Caki2 (cell line): ENCODE measurements at places on chromosomes 3 and 15.

GRCh38 chr3:7038394-7038793 is 177.5 kb downstream of the GRM7 start:
- no peak for DNase-seq

DNA sequence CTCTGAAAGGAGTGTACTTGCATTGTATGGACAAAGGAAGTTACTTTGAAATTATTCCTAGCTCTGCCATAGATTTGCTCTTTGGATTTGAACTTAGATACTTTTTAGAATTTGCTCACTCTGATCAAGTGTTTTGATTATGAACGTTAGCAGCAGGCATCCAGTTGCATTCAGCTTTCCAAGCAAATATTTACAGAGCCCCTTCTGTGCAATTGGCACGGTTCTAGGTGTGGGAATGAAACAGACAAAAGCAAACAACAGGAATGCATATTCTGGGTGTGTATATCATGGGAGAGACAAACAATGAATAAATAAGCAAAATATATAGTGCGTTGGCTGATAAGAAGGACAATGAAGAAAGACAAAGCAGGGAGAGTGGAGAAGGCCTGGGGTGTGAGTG is 125.5 kb upstream of the ADAMTS9 start:
- no peak for DNase-seq

- no peak for DNase-seq
These were observed 81.2 kb downstream of the ZNF621 start for GRCh38 chr3:40605960-40606359.

DNA sequence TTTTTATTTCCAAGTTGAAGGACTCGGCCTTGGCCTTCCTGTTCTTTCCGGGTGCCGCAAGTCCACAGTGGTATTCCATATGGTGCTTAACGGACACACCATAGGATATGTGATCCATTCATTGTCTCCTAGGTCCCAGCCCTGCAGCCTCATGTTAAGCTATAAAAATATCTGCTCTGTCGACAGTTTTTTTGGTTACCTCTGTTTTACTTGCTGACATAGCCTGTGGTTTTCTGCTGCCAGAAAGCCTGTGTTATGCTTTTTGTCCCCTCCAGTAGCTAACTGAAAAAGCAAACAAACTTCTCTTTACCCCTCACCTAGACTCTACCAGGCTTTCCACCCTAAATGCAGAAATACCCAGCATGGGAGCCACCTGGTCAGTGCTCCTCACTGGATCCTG is 5.3 kb downstream of the INAFM2 start:
- DNase-seq, result no peak

DNA sequence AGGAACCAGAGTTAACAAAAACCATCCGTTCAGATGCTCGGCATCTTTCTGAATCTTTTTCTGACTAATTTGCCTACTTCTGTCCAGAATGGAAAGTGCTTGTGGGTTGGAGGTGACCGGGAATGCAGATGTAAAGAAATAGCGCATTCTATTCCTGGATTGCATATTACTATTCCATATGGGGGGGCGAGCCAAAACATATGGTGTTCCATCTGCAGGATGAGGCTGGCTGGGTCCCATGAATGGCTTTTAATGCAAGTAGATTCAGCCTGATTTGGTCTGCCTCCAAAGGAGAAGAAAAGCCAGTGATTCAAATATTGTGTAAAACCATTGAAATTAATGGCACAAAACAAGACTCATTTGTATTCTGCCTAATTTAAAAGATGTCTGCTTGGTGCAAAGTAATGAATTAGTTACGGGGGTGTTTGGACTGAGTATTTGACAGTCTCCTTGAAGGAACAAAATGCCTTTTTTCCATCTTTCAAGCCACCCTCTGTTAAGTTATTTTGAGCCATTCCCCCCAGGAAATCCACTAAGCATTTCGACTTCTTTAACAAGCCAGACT is 99.0 kb downstream of the ST8SIA2 start:
- no peak for DNase-seq

GRCh38 chr3:187810021-187810446 is 64.8 kb upstream of the BCL6 start:
- no peak for DNase-seq

GRCh38 chr3:127784283-127784682 is 38.0 kb downstream of the MGLL start:
- DNase-seq, result no peak

DNA sequence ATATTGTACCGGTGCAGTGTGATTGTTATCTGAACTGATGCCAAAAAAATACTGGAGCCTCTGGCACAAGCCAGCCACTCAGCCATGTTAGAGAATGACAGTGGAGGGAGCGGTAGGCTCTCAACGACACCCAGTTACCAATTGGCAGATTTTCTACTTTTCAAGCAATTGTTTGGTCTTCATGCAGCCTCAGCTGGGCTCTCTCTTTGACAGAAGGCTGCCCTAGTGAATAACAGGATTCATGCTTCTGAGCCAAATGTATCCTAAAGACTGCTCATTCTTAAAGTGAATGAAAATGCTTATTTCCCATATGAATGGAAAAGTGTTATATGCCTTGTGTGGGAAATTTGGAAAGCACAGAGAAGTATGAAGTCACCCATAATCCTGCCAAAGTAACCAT is 261.2 kb upstream of the TRIM42 start:
- no peak for DNase-seq

GRCh38 chr15:60390871-60391501 is 6.8 kb downstream of the ANXA2 start:
- peak; percentile 86 for DNase-seq

DNA sequence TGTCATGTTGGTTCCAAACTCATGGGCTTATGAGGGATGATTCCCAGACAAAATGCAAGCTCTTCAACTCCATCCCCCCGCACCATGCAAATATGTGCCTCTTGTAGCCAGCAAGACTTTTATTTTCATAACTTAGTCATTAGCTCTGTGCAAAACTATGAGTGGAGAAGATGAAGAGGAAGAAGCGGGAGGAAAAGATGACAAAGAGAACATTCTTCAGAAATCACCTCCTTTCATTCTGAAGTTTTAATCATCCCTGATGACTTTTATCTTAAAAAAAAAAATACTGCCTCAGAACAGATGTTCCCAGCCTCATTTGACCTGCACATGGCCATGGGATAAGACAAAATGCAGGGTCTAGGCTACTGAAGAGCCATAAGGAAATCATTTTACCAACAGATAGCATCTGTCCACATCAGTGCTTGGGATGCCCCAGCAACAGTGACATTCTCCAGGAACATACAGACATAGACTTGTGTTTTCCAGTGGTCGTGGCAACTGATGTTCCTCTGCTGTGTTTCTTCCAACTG is 145.5 kb downstream of the WNT5A start:
- DNase-seq, result no peak

- no peak for DNase-seq
These were observed 60.6 kb downstream of the SLC12A8 start for GRCh38 chr3:125151916-125152315.

DNA sequence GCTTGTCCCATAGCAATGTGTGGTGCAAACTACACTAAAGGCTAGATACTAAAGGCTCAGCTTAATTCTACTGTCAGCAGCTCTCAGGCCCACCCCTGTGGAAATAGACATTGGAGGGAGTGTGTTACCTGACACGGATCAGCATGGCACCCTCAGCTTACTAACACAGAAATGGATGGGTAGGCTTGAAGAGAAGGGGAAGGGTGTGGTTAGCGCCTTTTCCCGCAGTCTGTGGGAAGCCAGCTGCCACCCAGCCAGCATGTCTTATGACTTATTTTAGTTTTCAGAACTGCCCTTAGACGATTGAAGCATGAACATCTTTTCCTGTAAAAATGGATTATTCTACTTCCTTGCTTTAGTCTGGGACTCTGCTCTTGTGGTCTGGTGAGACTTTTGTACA is 25.8 kb upstream of the ADPGK start:
- no peak for DNase-seq

GRCh38 chr15:44790656-44791055 is 54.3 kb downstream of the TRIM69 start:
- DNase-seq, result no peak

DNA sequence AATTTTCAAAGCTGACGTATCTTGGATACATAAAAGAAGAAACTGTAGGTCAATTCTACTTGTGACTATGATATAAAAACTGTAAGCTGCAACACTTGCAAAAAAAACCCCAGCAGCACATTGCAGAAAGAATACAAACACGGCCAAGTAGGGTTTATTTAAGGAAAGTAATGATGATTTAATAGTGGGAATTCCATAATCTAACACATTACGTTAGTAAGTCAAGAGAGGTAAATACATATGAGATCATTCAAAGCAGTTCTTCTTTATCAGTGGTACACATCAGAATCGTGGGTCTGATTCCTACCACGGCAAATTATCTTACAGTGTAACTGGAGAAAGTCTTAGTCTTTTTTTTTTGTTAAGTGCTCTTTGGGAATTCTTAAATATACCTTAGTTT is 292.4 kb upstream of the WNT5A start:
- no peak for DNase-seq

DNA sequence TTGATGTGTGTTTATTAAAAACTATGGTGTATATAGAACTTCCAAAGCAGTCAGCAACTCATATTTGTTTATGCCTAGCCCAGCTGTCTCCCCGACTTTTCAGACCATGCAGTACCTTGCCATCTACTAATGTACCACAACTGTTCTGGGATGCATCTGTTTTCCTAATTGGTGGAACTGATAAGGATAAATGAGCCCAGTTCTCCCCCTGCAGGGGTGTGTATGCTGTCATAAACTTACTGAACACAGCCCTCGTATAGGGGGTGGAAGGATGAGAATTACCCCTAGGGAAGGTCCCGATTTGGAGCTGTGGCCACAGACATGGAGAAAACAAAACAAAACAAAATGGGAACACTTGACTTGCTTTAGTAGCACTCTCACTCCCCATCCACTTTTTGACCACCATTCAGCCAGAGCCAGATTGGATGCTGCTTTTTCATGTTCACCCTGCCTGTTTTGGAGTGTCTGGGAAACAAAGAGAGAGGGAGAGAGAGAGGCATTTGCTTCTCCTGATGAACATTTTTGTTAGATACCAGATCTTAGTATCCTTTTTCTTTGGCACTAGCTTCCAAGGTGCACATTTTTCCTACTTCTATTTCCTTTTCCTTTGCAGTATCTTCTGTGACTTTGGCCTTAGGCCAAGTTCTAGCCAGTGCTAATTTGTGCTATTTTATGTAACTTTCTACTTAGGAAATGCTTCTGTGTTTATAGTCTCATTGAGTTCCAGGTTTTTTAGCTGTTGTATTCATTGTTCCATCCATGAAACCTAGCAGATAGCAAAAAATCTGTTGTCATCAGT is 29.1 kb downstream of the CADM2 start:
- DNase-seq, result no peak

DNA sequence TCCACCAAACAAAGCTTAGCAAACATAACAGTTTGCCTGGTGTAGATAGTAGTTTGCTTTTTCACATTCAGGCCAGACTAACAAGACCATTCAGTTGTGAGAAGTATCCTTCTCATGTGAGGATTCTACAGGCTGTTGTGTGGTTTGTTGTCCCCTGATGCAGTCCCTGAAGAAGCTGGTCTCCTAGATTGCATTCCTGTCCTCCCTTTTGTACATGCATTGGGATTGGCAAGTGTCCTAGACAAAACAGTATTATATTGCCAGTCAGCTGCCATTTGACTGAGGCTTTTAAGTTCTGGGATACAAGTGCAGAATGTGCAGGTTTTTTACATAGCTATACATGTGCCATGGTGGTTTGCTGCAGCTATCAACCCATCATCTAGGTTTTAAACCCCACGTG is 362.0 kb upstream of the IL12A start:
- no peak for DNase-seq

GRCh38 chr3:115943579-115943978 is 320.3 kb downstream of the GAP43 start:
- no peak for DNase-seq

DNA sequence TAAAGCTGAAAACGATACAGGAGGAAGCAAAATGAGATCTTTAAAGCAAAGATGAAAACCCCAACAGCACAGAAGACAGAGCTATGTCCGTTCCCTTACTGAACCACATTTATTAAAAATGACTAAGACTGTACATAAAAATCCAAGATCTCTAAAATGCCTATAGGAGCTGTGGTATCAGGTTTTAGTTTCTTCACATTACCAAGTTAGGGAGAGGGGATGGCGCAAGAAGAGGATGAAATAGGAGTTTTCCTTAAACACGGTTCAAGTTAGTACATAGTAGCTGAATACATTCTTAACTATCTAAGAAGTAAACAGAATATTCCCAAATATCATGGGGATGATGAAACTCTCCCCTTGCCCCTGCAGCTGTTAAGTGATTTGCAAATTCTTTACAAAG is 6.3 kb downstream of the EOMES start:
- DNase-seq, result no peak

- DNase-seq, result no peak
These were observed 5.2 kb downstream of the RCCD1 start for GRCh38 chr15:90959894-90960293.

- DNase-seq, result no peak
These were observed 60.7 kb downstream of the CACNA1D start for GRCh38 chr3:53555068-53555588.

GRCh38 chr15:73021139-73021621 is 31.1 kb upstream of the NEO1 start:
- no peak for DNase-seq

DNA sequence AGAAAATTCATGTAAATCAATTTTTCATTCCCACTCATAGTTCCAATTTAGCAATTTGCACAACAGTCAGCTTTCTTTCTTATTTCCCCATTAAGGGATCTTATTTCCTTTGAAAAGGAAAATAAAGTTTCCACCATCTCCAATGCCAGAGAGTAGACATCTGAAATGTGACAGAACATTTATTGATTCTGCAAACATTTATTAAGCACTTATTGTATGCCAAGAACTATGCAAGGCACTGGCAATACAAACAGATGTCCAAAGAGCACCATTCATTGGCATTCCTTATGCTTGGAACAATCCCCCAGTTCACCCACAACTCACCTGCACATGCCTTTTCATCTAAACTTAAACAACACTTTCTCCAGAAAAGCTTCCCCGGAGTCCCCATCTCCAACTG is 2.5 kb upstream of the TFDP2 start:
- no peak for DNase-seq

GRCh38 chr15:60582370-60583036 is 103.6 kb upstream of the ICE2 start:
- no peak for DNase-seq

GRCh38 chr3:13011573-13012220 is 61.5 kb downstream of the IQSEC1 start:
- DNase-seq, result no peak

- DNase-seq, result no peak
These were observed 762.3 kb upstream of the ARPP21 start for GRCh38 chr3:34876997-34877396.

- DNase-seq, result no peak
These were observed 699.5 kb upstream of the NAALADL2 start for GRCh38 chr3:174159604-174160003.

- DNase-seq, result no peak
These were observed 41.8 kb upstream of the MUC13 start for GRCh38 chr3:124976383-124976782.

- no peak for DNase-seq
These were observed 39.7 kb downstream of the CYP11A1 start for GRCh38 chr15:74327756-74328155.

DNA sequence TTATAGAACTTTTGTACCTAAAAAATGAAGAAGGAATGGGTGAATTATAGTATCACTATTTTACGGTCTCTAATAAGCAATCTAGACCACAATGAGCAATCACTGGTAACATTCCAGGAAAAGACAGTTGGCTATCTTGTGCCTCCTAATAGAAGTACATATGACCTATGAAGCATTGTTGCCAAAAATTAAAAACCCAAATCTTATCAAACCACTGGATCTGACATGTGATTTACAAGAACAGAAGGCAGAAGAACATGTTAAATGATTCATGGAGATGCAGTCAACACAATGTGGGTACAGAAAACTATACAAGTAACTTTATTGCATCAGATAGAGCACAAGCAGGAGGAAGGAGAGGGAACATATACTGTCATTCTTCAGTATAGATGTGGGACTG is 14.5 kb upstream of the HYKK start:
- no peak for DNase-seq
